ENCODE measurements at places on chromosomes 2 and 18.

DNA sequence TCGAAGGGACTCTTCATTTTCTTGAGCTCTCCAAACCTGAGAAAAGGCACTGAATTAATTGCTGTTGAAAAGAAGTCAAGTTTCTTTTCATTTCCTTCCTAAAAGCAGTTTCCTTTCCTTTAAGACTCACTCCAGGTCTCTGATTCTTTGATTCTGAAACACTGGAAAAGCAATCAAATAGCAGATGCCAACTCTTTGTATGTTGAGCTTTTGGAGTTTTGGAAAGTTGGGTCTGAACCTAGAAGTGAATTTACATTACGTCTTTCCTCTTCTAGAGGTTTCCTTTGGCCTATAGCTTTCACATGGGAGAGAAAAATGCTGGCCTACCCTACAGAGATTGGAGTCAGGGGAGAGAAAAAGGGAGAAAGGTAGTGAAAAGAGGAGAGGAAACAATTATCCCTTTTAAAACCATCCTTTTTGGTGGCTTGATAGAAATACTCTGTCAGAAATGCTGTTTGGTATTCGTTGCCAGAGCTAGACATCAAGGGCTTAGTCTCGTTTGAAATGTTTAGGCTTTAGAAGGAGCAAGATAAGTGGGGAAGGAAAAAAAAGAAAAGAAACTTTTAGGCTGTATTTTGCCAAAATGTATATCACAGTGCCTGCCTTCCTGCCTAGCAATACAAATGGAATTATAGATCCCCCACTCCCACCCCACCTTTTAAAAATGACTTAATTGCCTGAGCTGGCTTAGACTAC lies 187.7 kb downstream of the PRPF40A start:
- no peak for DNase-seq

- no peak for DNase-seq
Measured at GRCh38 chr2:179250095-179250494, 14.5 kb downstream of the SESTD1 start.

DNA sequence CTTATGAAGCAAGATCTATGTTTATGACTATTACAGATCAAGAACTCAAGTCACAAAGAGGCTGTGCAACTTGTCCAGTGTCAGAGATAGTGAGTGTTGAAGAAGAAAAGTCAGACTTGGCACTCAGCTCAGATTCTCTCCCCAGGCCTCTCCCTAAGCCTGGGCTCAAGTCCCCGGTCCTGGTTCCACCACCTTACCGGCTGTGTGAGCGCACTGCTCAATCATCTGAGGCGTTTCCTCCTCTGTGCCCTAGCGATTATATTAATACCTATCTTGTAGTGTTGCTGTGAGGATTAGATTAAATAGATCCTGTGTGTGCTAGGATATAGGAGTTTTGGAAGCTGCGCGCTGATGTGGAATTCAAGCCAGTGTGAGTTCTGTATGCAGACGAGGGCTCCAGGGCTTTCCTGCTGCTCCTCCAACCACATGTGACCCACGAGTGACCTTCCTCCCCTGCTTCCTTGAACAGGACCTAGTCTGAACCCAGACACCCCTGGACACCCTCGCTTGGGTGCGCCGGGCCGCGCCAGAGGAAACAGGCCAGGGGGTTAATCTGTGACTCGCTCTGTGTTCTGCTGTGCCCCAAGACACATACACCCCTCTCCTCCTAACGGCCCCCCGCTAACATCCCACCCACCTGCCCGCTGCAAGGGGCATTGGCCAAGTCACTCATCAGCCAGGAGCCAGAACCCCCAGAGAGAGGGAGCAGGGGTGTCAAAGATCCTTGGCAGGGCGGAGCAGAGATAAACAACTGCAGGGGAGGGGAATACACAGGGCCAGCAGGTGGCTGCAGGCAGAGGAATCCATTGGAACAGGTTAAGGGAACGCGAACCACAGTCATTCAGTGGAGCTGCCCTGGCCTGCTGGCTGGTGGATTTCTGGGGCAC lies 38.3 kb downstream of the TNS1 start:
- no peak for DNase-seq

- no peak for DNase-seq
Measured at GRCh38 chr2:144136297-144137010, 383.5 kb downstream of the ZEB2 start.

DNA sequence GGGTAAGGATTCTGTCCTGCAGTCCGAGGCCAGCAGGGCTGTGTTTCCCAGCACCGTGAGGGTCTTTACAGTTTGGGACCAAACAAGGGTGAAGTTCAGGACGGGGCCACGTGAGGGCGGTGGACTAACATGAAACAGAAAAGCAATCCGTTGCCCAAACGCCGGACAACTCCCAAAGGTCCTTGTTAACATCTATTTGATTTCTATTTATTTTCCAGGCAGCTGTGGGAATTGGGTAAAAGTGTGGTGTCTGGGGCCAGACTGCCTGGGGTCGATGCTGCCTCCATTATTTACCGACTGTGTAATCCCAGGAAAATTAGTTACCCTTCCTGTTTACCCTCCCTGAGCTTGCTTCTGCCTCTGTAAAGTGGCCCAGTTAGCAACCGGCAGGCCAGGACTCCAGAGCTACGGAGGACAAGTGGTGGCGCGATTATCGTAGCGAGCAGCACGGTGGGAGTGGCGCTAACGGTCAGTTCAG lies 66.3 kb upstream of the TCF7L1 start:
- peak; percentile 62 for DNase-seq

- no peak for DNase-seq
Measured at GRCh38 chr18:65990944-65991708, 240.3 kb downstream of the CDH7 start.

DNA sequence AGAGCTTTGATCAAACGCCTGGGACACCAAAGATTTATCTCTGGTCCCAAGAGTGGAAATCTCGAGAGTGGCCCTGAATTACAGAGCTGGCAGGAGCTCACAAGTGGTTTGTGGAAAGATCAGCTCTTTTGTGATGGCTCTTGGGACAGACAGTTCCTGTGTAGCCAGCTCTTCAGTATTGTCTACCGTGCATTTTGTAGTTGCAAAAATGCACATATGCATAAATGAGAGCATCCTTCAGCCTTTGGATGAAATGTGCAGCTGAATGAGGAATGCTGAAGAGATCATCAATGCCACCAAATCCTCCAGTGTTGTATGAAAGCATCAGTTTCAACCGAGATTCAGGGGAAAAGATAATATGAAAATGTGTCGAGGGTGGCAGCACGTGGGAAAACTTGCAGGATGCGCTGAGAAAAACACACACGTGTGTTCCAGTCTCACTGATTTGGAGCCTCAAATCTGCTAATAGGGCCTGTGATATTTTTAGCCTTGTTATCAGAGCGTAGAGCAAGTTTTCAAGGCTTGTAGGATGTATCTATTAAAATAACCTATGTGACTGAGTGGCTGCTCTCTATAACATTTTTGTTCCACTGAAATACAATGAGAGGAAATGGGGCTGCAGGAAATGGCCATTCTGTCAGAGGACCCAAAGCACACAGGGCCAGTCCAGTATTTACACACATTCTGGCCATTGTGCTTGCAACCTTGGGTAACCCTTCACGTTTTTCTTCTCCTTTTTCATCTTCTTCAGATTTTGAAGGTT lies 138.7 kb downstream of the PRKCE start:
- DNase-seq: no peak

All from GM10248 (cell line).